CD8-positive, alpha-beta T cell (primary cell): ENCODE measurements at places on chromosomes 12 and 14.
A peak's percentile ranks its signal among the peaks of the same experiment; 100 is the strongest.

- no peak for DNase-seq
Observed at GRCh38 chr14:89588840-89589296, 171.8 kb upstream of the FOXN3 start.

- no peak for DNase-seq
Observed at GRCh38 chr12:121970581-121971300, 50.9 kb upstream of the BCL7A start.

GRCh38 chr14:100234511-100234910 lies 4.4 kb upstream of the YY1 start:
- DNase-seq, result no peak

DNA sequence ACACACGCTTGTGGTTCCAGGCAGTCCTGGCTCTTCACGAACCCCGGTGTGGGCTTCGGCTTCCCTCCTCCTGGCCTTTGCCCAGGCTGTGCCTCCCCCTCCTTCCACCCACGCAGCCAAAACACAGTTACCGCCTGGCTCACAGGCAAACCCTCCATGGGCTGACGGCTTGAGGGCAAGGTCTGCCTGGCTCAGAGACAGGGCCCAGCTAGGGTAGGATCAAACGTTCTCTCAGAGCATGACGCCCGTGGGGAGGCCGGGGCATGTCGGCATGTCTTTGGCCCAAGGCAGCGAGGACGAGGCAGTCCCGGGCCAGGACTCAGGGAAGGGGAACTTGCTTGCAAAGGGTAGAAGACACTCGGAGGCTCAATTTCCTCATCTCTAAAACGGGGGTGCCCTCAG lies 2.1 kb downstream of the SLC25A47 start:
- no peak for DNase-seq

GRCh38 chr12:65825507-65826352 lies 1.4 kb downstream of the HMGA2 start:
- DNase-seq, result peak; percentile 3

DNA sequence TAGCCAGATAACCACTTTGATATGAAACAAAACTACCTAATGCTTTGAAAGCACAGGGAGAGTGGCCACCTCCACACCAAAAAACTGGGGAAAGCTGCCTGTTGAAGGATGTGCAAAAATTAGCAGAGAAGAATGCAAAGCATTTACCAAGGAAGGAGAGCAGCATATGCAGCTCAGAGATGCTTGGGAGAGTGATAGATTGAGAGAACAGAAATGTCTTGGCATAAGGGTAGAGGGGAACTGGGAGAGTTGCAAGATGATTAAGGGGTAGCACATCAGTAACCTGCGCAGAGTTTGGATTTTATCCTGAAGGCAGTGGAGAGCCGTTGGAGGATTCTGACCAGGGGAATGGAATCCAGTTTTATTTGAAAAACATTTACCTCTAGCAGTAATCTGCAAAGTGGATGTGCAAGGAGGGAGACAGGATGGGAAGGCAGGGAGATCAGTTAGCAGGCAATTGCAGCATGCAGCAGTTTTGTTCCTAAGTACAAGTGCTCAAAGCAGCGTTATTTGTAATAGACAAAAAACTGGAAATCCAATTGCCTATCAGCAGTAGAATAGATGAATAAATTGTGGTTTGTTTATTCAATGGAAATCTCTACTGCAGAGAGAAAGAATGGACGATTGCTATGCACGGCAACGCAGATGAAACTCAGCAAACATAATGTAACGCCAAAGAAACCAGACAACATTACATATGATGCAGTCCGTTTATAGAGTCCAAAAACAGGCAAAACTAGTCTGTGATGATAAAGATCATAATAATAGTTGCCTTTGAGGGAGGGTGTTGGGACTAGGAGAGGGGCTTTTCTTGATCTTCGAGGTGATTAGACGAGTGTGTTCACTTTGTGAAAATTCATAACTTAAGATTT lies 81.5 kb downstream of the BHLHE41 start:
- no peak for DNase-seq

DNA sequence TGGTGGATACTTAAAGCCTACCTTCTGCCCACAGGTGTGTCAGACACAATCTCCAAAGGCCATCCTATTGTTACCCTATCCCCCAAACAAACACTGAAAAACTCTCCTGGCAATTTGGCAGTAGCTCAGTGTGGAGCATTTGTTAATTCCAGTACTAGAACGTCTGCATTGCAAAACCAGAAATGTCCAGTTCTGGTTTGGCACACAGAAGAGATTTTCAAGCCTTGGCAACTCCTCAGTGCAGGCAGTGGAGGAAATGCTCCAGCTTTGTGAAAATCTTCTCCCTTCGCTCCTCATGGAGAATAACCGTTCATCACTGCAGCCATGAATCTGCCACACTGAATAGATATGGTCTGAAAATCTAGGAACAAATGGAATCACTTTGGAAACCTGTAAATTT lies 5.3 kb upstream of the SOCS2 start:
- DNase-seq, result no peak

GRCh38 chr12:115946867-115947695 lies 330.4 kb downstream of the MED13L start:
- DNase-seq, result no peak

- no peak for DNase-seq
Observed at GRCh38 chr12:17215759-17216570, 610.0 kb upstream of the LMO3 start.

- DNase-seq, result no peak
Observed at GRCh38 chr12:109709401-109709991, 4.1 kb upstream of the FAM222A start.

DNA sequence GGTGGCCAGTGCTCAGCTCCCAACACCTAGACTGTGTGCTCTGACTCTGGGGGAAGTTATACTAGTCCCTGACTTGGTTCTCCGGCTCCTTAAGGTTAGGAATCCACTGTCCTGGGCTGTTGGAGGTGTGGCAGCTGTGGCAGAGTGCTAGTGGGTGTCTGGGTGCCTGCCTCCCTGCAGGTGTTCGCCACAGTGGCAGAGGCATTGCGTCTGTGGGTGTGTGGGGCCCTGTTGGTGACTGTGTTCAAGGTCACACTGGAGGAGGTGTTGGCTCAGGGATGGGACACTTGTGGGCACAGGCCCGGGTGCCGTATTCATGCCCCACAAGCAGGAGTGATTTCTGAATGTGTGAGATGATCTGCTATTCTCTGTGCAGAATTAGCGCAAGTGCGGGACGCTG lies 467.4 kb downstream of the TMEM121 start:
- DNase-seq, result peak; percentile 74

GRCh38 chr12:42208574-42208973 lies 29.5 kb downstream of the YAF2 start:
- no peak for DNase-seq

GRCh38 chr12:45582986-45583659 lies 146.4 kb upstream of the ARID2 start:
- DNase-seq, result no peak

DNA sequence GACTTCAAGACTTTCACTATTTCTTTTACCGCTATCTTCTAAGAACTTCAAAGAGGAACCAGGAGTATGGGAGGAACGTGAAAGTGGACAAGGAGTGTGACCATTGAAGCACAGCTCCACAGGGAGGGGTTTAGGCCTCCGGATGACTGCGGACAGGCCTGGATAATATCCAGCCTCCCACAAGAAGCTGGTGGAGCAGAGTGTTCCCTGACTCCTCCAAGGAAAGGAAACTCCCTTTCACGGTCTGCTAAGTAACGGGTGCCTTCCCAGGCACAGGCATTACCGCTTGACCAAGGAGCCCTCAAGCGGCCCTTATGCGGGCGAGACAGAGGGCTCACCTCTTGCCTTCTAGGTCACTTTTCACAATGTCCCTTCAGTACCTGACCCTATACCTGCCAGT lies 267.0 kb downstream of the RPL10L start:
- no peak for DNase-seq

GRCh38 chr14:51621654-51622053 lies 30.1 kb upstream of the FRMD6 start:
- no peak for DNase-seq

GRCh38 chr14:59358784-59359183 lies 106.4 kb downstream of the GPR135 start:
- no peak for DNase-seq

DNA sequence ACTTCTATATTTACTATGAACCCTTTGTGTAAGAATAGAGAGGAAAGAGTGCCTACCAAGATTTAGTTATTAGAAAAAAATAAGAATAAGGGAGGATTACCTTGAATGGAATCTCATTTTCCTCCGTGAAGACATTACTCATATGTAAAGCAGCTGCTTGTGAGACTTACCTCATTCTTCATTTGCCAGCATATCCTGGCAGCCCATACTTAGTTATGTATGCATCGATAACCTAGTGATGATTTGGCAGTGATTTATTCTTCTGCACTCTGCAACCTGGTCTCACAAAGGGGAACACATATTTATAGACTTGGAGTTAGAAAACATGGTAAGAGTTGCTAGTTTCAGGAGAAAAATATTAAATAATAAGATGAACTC lies 56.8 kb downstream of the LRFN5 start:
- DNase-seq, result no peak

GRCh38 chr12:113162102-113163029 lies 12.8 kb downstream of the CFAP73 start:
- DNase-seq, result no peak

DNA sequence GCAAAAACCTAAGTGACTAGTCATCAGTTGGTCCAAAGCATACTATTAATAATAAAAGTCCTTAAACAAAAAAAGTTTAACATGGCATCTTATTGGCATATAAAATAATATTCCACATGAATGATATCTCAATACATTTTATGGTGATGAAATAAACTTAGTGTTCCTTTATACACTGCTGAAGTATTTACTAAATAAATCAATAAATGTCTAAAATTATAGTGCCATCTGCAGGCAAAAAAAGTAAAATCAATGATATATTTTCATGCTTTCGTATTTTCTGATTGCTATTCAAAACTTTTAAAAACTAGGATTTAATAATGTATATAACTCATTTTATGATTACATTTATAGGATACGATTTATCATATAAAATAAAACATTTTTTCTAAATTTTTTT lies 30.5 kb downstream of the PUS7L start:
- no peak for DNase-seq

DNA sequence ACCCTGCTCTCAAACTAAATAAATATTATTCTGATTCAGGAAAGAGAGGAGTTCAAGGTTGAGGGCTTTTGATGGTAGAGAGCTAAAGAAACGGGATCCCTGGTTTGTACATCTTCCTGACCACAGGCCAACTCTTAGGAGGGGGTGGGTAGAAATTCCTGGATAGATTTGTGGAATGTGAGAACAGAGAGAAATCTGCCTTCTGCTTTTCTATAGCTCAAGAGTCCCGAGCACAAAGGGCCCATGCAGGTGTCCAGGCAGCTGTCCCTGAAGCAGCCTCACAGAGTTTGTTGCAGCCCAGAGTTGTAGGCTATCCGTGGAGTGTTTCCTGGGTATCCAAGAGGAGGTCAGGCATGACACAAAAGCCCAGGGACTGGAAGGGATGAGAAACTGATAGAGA lies 198.6 kb downstream of the BCAT1 start:
- no peak for DNase-seq
